ENCODE measurements at places on chromosomes 1 and 21.

- peak; percentile 54 for DNase-seq
Measured at GRCh38 chr1:222644636-222644980, 26.7 kb downstream of the MIA3 start.

GRCh38 chr1:118325550-118326225 is 140.7 kb upstream of the SPAG17 start:
- no peak for DNase-seq

DNA sequence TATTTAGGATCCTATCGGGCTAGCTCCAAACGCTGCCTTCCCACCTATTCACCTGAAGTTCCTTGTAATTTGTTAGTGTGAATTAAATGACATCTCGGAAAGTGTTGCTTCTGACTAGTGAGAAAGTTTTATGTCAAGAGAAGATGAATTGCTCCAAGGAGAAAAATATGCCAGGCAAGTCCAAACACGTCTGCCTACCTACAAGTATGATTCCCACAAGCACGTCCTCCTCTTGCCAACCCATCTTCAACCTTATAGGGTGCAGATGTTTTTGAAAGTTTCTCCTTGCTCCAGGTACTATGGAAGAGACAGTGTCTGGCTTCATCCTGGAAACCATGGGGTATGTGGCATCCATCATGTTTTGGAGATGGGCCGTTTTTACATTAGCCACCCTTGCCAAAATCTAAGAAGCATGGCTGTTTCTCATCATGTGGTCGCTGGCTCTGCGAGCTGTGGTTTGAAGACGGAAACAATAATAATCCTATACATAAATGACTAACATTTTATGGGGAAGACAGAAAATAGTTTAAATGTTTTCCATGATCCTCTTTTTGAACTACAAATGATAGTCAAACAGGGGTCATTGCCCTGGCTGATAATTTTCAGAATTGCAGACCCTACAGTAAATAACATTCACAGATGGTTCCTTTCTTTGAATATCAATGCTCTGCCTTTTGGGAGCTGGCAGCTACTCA is 505.8 kb downstream of the SMYD3 start:
- DNase-seq, result no peak

GRCh38 chr1:117694543-117694942 is 88.7 kb downstream of the TENT5C start:
- no peak for DNase-seq

- no peak for DNase-seq
Measured at GRCh38 chr1:10943991-10944730, 68.3 kb upstream of the TARDBP start.

- DNase-seq, result no peak
Measured at GRCh38 chr1:27614625-27615344, 10.8 kb upstream of the AHDC1 start.

DNA sequence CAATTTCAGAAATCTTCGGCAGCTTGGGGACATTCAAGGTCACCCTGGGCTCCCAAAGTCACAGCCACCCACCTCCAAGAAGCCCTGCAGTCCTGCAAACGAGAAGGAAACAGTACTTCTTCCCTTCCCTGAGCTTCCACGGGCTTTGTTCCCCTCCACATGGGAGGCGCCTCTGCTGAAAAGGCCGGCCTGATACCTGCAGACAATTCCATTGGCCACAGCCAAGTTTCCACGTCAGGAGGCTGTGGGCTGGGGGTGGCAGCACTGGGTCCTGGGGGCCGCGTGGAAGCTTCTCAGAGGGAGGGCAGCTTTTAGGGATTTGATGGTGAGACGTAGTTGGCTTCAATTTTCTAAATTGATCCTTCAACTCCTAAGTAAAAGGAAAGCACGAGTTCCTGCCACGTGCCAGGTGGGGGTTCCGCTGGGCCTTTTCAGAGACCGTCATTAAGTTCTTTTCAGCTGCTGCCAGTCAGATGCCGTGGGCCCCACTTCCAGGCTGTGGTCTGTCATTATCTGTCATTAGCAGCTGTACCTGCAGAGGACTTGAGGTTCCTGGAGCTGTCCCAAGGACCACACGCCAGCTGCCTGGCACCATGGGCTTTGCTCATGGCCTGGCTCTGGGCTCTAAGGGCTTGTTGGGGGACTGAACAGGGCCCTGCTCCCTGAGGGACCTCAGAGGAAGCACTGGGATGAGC is 98.7 kb downstream of the CRYAA start:
- DNase-seq, result no peak

DNA sequence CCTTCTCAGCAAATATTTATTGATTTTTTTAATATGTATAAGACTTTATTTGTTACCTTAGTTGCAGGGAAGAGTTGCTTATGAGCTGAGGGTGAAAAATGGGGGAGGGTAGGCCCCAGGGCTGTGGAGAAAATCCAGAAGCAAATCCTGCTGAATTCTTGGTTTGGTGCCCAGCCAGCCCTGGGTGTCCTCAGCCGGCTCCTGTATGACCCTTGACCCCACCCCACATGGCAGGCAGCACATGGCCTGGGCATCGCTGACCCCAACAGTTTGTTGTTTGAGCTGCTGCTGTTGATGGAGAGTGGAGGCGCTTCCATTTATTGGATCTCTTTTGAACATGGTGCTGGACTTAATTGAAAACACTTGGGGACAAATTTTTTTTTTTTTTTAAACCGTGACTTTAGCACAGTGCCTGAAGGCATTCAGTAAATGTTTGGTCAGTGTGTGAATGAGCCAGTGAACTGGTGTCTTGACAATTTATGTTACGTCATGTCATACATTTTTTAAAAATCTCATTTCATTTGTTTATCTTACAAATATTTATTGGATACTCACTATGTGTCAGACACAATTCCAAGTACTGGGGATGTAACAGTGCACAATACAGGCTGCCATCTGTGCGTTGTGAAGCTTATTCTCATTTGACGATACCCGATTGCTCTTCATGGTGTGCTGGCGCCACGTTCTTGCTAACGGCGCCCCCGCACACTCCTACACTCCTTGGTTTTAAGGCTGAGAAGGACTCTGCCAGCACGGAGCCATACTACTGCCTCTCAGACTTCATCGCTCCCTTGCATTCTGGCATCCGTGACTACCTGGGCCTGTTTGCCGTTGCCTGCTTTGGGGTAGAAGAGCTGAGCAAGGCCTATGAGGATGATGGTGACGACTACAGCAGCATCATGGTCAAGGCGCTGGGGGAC is 98.8 kb downstream of the MTR start:
- DNase-seq, result no peak

GRCh38 chr1:30049748-30050296 is 673.6 kb downstream of the MATN1 start:
- no peak for DNase-seq

- DNase-seq, result no peak
Measured at GRCh38 chr21:42747746-42748351, 94.4 kb downstream of the PDE9A start.

DNA sequence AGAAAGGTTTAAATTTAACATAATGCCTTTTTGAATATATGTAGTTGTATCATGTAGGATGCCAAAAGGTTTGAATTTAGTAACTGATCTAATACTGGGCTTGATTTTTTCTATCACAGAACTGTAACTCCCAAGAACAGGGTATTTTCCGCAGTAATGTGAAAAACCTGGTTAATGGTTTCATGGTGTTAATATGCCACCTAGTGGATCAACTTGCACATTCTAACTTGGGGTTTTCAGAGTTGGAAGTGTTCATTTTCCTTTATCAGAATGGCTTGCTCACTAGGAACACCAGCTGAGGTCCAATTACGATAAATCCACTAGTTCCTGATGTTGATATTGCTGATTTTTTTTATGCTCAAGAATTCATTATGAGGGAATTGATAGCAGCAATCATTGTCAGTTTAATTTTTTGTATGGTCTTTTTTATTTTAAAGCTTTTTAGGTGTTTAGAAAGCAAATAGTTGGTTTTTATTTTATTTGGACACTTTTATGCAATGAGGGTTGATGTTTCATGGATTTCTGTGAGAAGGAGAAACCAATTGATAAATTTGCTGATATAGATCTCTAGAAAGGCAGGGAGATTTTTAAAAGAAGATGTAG is 157.2 kb downstream of the PLA2G4A start:
- DNase-seq, result peak; percentile 40

DNA sequence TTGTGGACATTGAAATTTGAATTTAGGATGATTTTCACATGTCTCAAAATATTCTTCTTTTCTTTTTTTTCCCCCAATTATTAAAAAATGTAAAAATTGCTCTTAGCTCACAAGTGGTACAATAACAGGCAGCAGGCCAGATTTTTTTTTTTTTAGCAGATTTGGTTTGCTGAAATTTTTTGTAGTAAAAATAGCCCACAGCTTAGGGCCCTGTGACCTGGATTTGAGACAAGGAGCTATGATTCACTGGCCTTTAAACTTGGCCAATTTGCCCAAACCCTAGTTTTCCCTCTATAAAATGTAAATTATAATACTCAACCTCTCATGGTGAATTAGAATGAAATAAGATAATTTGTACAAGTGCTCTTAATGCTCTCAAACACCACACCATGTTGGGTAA is 253.8 kb downstream of the DYRK1A start:
- no peak for DNase-seq
